ENCODE measurements at places on chromosomes 16 and 17.

GRCh38 chr17:12756786-12757185 is 32.5 kb upstream of the ARHGAP44 start:
- no peak for DNase-seq

GRCh38 chr17:35795007-35795870 is at the start of gene MMP28:
TSS of gene MMP28 (minus strand) at chr17:35795641. CDS start at chr17:35795377, 264 bp downstream.
- DNase-seq = peak; percentile 11

GRCh38 chr16:6495486-6496210 is 837.0 kb upstream of the RBFOX1 start:
- no peak for DNase-seq

DNA sequence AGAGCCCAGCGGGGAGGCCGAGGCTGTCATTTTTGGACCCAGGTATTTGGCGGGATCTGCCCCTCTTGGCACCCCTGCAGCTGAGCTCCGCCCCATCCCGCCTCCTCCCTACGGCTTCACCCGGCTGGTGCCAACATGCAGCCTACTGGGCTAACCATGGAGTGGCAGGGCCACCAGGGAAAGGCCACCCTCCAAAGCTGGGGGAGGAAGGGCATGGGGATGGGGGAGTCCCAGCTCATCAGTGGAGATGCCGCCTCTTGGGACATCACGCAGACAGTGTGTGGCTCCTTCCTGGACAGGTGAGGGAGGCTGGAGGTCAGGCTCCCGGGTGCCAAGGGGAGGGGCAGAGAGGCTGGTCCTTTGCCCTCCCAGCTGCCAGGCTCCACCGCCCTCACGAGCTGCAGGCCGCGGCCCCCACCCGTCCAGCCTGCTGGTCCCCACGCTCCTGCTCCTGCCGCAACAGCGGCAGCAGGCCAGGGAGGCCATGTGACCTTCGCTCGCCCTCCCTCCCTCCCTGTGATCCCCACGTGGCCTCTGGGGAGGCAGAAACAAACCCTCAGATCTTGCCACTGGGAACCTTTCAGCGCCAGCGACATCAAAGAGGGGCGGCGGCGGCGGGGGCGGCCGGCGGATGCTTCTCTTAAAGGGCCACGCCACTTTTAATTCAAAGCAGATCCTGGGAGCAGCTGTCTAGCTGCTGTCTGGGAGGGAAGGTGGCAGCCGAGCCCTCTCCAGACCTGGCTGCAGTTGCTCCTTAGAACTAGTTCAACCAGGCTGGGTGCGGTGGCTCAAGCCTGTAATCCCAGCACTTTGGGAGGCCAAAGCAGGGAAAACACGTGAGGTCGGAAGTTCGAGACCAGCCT is 6.8 kb upstream of the NOTUM start:
- no peak for DNase-seq

GRCh38 chr17:81867170-81867990 is 3.8 kb downstream of the ARHGDIA start:
- no peak for DNase-seq

DNA sequence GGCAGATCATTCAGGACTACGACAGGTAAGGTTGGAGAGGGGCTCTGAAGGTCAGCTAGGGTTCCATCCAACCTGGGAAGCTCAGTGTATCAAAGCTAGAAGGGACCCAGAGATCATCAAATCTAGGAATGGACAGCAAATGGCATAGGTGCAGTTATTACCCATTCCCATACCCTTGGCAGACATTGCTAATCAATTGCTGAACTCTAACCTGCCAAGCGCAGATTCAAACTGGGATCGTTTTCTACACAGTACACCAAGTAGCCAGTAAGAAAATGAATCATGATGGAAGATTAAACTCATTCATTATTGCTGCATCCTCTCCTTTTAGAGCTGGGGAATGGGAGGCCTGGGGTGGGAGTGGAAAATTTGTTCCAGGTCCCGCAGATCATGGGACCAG is 33.6 kb downstream of the CPNE2 start:
- DNase-seq = no peak

DNA sequence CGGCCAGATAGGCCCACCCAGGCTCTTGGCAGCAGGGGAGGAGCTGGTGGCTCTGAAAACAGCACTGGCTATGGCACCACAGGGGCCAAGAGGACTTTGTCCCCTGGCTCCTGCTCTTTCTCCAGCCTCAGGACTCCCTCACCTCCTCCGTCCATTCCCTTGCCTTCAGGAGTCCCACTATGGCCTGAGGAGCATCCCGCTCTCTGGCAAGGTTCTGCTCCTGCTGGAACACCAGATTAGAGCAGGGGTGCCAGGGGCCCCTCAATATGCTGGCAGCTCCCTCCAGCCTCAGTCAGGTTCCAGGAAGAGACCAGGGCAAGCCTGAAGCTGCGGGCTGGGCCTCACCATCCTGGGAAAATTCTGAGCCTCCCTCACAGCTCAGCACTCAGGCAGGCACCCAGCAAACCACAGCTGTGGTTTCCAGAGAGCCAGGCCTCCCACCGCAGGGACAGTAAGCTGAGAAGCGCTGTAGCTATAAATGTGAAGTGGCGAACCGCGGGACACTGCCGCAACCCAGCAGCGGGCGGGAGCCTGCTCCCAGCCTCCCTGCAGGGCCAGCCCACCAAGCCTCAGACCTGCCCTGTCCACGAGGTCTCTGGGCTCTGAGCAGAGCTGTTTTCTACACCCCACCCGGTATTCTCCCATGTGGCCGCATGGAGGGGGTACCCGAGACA is 25.7 kb downstream of the C17orf100 start:
- no peak for DNase-seq

GRCh38 chr16:49844359-49844758 is 11.6 kb downstream of the ZNF423 start:
- no peak for DNase-seq

GRCh38 chr16:19607616-19608280 is 52.2 kb downstream of the VPS35L start:
- DNase-seq = no peak

GRCh38 chr17:72501404-72502370 is 380.9 kb downstream of the SOX9 start:
- no peak for DNase-seq

DNA sequence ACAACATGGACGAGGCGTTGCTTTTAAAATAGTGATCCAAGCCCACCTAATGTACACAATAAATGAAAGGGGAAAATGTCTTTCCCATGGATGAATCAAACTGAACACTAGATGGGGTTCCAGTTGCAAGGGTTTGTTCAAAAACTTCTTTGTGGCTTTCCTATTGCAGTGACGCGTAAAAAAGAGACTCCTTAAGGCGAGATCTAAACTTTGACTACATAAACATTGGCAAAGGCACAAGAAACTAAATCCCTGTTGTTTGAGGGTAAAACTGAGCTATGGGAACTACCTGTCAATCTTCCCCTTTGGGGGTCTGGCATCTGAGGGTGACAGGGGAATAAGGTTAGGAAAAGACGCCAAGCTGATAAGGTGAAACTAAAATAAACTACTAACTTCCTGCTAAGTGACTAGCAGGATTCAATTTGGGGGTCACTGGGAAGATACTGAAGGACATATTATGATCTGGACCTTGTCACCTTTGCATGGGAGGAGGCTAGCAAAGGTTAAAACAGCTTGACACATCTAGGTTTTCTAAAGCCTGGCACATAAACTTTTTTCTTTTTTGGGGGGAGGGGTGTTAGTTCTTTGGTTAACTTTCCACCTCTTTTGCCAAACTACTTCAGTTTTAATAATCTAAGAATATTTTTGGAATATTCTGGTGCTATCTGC is 4.7 kb downstream of the SALL1 start:
- DNase-seq = no peak

- DNase-seq = no peak
Observed at GRCh38 chr17:3889325-3890012, 3.4 kb downstream of the CAMKK1 start.

GRCh38 chr17:30172560-30172959 is 55.9 kb downstream of the NSRP1 start:
- DNase-seq = no peak

DNA sequence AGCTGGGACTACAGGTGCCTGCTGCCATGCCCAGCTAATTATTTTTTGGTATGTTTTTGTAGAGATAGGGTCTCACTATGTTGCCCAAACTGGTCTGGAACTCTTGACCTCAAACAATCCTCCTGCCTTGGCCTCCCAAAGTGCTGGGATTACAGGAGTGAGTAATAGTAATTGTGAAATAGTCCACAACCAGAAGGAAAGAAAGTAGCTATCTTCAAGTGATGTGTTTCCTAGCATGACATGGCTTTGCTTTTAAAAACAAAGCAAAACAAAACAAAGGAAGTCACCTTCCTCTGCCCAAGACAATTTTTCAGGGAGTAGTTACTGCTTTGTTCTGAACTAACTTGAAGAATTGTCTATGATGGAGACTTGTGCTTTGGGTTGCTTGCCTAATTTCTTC is 27.0 kb downstream of the ATP6V0A1 start:
- no peak for DNase-seq

DNA sequence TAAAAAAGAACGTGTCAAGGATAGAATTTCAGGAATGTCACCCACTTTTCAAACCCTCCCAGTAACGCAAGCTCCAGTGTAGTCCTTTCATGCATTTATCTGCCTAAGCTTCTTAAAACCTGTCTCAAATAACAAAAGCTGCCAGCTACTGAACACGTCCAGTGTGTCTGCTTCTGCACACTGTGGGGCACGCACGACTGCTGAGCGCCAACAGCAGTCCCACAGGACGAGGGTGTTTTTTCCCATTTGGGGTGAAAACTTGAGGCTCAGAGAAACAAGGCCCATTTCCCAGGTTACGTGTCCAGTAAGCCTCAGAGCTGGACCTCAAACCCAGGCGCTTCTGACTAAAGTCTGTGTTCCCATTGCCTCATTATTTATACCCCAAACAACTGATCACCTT is 17.2 kb downstream of the NTAN1 start:
- DNase-seq = no peak

- DNase-seq = no peak
Observed at GRCh38 chr16:75482434-75483205, 12.6 kb downstream of the CHST6 start.

DNA sequence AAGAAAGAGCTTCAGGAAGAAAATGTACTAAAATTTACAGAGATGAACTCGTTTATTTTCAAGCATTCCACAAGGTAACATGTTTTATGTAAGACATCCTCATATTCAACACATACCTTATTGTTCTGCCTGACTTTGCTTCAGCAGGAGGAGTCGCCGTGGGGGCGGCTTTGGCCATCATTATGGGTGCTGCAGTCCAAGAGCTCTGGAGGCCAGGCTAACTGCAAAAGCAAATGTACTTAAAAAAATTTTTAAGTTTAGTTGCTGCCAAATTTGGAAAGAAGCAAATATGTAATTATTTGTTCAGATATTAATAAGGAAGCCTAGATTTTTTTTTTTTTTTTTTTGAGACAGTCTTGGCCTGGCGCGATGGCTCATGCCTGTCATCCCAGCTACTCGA is 4.1 kb upstream of the SPG7 start:
- no peak for DNase-seq

GRCh38 chr17:76657505-76658241 is 14.1 kb upstream of the ST6GALNAC1 start:
- no peak for DNase-seq

Data from NCI-H1930 (cell line).